ENCODE measurements at places on chromosomes 4 and X.
A peak's percentile ranks its signal among the peaks of the same experiment; 100 is the strongest.

- no peak for DNase-seq
Observed at GRCh38 chr4:95585016-95585695, 36.4 kb upstream of the UNC5C start.

- DNase-seq: no peak
Observed at GRCh38 chrX:150902434-150903109, 4.1 kb upstream of the CD99L2 start.

DNA sequence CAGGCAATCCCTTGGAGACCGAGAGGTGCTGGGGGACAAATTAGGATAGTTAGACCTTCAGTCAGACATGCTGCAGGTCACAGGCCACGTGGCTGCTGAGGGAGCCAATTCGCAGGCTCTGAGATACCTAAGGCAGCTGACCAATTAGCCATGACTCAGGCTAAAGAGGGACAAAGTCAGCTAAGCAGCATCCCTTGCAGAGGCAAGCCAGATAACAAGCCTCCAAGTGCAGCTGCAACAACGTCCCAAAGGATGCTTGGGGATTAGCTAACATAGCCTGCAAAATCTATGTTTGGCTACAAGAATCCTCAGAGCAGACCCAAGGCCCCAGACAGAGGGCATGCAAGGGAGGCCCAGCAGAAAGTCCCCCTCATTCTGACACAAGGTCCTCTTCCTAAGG is 93.5 kb downstream of the SEL1L3 start:
- DNase-seq: no peak

DNA sequence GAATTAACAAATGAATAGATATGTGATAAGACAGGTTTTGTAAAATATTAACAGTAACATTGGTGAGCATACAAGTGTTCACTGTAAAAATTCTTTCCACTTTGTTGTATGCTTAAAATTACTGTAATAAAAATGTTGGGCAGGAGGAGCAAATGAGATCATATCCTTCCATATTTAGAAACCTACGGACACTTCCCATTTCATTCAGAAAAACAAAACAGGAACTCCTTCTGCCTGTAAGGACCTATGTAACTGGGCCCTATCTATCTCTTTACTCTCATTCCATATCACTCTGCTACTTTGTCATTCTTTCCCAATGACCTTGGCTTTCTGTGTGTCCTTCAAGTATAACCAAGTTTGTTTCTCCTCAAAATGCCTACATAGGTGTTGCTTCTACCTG is 53.7 kb upstream of the SLC39A8 start:
- no peak for DNase-seq

DNA sequence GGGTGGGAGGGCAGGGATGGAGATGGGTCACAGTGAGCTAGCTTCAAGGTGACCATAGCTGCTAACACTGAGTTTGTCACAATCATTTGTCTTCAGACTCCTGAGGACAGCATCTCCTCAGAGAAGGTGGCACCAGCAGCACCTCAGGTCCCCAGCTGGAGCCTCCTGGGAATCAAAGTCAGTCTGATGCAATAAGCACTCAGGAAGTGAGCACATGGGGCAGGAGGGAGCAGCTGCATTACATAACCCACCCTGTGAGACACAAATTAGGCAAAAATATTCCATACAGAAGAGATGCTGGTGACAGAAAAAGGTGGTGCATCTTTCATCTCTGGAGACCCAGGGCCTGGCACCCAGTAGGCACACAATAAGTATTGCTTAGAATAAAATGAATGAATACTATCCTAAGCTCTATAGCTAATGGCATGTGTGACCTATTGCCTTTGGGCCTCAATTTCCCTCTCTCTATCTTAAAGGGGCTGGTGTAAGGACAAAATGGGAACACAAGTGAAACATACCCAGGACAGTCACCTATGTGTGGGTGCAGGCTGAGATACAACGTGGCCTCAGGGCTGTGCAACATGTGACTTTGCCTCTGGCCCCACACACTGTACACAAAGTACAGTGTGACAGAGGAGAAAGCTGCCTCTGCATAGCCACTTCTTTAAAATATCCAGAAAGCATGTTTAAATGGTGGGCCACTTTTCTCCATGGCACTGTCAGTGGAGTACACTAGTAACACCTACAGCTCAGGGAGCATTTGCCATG is 37.1 kb downstream of the SLC39A8 start:
- no peak for DNase-seq

GRCh38 chrX:40808203-40808602 is 72.9 kb upstream of the MED14 start:
- no peak for DNase-seq

DNA sequence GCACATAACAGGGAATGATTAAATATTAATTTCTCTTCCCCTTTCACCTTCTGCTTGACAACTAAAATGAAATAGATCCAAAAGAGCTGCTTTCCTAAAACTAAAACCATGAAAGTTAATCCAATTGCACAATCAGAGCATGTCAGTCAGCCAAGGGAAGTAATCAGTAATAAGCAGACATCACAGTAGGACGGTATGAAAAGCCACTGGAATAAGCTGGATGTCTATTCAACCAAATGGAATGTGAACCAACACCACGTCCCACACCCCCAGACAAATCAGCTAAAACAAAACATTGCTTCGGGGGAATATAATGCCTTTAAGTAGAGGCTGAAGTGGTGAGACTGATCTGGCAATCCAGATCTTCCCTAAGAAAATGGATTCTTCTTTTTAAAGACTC is 859.4 kb upstream of the FTHL17 start:
- no peak for DNase-seq

DNA sequence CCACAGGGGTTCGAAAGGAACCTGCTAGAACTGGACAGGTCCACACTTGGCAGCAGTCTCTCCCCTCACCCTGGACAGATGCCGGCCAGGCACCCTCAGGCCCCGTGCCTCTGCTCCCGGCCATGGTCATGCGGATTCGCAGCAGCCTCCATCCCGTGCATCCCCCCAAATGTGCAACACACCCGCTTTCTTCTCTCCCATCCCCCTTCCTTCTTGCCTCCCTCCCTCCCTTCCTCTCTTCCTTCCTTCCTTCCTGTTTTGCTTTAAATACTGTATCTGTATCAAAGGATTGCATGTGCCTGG is 35.0 kb upstream of the HMX1 start:
- no peak for DNase-seq

GRCh38 chr4:83369831-83370639 is 35.4 kb upstream of the HPSE start:
- no peak for DNase-seq

DNA sequence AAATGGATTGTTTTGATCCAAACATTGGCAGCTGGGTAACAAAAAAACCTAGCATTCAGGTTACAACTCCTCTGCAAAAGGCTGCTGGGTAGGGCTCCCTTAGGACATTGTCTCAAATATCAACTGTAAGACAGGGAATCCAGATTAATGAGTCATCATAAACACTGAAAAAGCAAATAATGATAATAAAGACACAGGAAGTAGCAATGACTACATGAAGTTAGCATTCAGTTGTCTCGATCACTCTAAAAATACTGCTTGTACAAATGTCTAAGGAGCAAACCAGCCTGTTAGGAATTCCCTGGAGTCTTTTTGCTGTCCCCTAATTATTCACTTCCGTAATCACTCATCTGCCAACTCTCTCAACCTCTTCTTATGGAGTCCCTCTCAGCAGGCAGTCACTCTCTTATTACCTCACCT is 259.2 kb downstream of the GPC3 start:
- DNase-seq: no peak

DNA sequence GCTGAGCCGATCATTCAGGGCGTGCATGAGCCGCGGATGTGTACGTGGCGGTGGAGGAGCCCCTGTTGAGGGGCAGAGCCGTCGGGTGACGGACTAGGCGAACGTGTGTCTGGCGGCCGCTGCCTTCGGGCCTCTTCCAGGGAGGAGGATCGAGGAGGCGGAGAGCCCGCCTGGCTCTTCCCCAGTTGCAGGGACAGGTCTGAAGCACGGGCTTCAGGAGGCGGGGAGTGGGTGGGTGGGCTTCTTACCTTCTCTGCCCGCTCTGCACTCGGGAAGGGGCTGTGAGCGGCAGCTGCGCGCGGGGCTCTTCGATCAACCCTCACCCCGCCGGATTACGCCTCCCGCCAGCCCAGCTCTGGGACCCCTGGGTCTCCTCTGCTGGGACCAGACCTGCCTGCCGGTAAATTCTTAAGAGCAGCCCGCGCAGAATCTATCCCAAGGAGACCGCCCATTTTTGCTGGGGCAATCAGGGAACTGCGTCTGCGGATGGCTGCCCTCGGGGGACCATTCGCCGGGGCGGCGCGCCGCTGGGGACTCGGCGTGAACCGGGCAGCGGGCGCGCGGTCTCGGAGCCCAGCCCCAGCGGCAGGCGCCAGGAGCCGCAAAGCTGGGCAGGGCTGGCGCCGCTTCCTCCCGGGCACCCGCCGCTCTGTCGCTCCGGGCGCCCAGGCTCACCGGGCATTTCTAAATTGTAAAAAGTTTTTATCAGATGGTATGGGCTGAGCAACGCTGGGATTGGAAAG is 4.9 kb downstream of the PLAC8 start:
- DNase-seq: peak; percentile 35

DNA sequence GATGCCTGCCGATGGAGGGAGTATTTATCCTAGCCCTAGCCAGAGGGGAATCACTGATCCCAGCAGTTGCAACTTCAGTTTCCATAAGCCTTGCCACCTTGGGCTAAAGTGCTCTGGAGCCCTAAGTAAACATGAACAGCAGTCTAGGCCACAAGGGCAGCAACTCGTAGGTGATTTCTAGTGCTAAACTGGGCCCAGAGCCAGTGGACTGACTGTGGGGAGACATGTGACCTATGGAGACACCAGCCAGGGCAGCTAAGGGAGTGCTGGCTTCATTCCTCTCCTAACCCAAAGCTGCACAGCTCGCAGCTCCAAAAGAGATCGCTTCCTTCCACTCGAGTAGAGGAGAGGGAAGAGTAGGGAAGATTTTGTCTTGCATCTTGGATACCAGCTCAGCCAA is 120.8 kb upstream of the MAGEA10 start:
- no peak for DNase-seq

GRCh38 chrX:87392369-87392768 is 125.2 kb upstream of the KLHL4 start:
- DNase-seq: no peak

- DNase-seq: no peak
Observed at GRCh38 chrX:115297189-115297588, 7.7 kb downstream of the LUZP4 start.

DNA sequence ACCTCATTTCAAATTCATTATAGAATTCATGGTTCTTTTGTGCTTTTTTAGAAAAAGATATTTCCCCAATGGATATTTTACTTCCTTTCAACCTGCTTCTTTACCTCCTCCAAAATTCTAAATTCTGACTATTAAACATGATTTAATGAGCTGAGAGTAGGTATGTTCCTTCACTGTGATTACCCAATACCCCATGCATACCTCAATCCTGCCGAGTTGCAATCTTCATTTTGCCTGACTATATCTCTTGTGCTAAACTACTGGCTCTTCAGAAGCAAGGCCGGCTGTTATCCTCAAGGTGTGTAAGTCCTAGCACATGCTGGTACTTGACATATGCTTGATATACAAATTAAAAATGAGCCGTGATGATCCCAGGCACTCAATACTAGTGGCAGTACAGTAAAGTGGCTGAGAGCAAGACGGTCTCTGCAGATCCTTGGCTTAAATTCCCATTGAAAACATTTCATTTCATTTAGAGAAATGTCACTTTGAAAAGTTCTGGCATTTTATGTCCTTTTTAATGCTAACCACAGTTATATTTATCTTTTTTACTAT is 320.4 kb downstream of the KCNIP4 start:
- no peak for DNase-seq

DNA sequence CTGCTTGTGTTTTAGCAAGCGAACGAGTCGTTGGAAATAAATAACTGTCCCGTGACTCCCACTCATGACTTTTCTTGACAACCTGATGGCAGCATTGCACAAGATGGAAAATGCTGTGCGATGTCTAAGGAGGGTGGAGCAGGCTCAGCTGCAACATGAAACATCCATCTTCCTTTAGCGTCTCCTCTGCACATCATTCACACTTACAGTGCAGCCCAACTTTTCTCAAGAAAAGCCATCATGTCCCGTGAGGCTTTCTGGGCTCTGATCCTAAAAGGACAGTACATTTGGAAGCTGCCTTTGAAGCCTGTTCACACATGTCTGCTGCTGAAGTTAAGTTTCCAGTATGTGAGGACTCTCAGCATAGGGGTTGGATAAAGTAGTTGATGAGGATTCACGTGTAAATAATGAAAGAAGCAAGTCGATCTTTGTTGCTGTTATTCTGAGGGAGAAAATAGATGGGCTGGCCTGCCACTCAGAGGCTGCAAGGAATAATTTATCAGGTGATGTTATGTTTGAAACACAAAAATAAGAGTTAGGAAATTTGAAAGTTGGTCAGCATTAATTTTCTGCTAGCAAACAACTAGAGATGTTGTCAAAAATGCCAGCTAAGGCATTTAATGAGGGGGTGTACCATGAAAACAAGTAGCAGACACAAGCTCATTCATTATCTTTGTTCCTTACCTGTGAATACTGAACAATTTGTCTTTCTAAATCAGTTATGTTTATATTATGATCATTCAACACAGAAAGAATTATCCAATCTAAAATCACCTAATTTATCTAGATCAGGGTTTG is 328.7 kb upstream of the ZFP42 start:
- DNase-seq: no peak

GRCh38 chr4:99088023-99088449 is 552 bp downstream of the ADH5 start:
- DNase-seq: peak; percentile 8

DNA sequence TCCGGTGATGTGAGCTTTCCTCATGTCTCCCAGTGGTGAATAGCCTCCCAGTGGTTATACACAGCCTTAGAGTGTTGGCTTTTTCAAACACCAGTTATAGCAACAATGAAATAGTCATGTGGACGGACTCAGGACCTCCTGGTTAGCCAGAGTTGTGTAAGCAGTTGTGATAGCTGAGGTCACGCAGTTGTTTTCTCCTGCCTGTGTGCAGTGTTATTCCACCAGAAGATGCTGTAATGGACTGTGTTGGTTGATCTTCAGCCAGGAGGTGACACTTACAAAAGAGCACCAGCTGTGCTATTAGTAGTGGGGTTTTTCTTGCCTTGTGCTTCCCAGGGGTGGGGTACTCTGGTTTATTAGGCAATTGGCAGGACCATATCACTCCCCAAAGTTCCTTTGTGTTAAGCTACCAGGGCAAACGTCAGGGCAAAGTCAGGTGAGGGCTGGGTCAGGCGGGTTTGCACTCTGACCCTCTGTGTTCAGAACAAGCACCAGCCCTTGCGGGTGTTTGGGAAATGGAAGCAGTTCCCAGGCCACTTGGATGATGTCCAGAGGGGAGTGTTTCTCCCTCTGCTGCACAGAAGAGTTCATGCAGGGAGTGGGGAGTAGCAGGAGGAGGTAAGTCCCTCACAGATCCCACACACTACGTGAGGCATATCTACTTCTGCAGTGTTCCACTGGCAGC is 252.6 kb downstream of the TMEM47 start:
- no peak for DNase-seq

All from CD4-positive, alpha-beta memory T cell (primary cell).